ENCODE measurements at places on chromosomes 3 and 15. TPM values are rescaled to one million over a fixed set of nuclear protein-coding genes. Genes with fewer than 3 reads are reported as not detected.

DNA sequence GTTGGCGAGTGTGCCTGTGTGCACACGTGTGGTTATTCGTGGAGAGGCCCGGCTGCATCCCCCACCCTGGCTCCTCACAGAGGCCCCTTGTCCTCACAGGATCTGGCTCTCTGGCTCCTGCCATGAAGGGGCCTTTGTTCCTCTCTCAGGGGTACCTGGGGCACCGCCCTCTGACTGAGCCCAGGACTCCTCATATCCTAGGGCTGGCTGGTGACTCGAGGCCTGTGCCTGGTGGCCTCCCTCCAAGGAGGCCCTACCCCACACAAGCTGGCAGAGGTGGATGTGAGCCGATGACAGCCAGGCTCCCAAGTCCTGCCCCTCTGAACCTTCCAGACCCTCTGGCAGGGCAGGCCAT lies 10.0 kb downstream of the PRKCD start:
- no peak for DNase-seq

DNA sequence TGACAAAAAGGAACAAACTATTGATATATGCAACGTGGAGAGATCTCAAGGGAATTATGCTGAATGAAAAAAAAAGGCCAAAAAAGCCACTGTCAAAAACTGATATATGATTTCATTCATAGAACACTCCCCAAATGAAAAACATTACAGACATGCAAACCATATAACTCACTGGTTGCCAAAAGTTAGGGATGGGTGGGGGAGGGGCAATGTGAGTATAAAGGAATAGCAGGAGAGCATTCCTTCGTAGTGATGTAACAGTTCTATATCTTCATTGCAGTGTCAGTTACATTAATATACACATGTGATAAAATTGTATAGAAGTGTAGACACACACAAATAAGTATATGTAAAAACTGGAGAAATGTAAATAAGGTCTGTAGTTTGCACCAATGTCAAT lies 12.2 kb downstream of the GBE1 start:
- no peak for DNase-seq

DNA sequence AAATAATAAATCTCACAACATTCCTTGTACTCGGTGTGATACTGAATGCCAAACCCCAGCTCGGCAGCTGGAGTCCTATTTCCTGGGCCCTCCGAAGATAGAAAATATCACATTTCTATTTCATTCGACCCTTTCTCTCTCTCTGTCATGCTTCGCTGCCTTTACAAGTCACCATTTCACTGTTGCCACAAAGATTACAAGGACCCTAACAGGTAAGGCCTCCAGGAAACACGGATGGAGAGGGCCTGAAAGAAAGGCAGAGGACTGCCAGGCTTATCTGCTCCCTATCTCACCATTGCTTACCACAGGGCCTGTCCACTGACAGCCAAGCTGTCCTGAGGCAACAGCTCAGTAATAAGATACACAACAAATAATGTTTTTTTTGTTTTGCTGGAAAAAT lies 376.5 kb downstream of the MECOM start:
- no peak for DNase-seq

DNA sequence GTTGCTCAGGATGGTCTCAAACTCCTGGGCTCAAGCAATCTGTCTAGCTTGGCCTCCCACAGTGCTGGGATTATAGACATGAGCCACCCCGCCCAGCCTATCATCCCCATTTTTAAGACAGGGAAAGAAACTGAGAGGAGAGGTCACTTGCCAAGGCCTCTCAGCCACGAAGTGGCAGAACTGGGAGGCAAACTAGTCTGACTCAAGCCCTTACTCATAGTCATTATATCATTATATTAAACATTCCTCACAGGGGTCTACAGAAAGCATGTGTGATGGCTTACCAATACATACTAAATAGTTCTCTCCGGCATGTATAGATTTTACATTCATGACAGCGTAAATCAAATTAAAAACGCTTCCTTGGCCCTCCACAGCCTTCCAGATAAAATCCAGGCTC lies 62.0 kb upstream of the ZBTB38 start:
- no peak for DNase-seq

- DNase-seq, result no peak
These were observed 4.3 kb upstream of the NPTN start for GRCh38 chr15:73637527-73637926.

DNA sequence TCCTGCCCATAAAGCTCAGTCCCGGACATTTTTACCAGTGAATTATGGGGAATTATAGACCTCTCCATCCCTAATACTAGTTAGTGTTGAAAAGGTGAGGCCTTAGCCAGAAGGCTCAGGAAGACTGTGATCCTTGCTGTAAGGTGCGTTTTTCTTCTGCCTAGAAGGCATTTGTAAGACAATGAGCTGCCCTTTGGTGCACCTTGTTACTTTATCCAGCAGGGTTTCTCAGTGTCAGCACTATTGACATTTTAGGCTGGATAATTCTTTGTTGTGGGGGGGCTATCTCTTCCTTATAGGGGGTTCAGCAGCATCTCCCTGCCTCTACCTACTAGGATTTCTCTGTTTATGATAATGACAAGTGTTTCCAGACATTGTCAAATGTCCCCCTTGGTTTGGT lies 108.1 kb upstream of the ABHD17C start:
- no peak for DNase-seq

DNA sequence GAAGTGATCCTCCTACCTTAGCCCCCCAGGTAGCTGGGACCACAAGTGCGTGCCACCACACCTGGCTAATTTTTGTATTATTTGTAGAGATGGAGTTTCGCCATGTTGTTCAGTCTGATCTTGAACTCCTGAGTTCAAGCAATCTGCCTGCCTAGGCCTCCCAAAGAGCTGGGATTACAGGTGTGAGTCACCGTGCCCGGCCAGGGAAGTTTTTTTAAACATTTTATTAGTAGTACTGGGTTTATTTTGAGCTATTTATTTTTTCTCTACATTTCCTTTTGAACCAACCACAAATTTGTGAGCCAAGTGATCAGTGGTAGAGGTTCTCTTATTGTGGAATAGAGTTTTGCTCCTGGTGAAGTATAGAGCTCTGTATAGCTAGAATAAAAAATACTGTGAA lies 33.7 kb downstream of the ARMC8 start:
- DNase-seq, result no peak

Gene CD86
- 0.98 TPM for total RNA-seq

Gene ACTC1
- total RNA-seq, result 15.0 TPM

Data from vagina (tissue), 2 donors.